Fibroblast of skin of right biceps (primary cell): ENCODE measurements at places on chromosomes 12 and 14.

DNA sequence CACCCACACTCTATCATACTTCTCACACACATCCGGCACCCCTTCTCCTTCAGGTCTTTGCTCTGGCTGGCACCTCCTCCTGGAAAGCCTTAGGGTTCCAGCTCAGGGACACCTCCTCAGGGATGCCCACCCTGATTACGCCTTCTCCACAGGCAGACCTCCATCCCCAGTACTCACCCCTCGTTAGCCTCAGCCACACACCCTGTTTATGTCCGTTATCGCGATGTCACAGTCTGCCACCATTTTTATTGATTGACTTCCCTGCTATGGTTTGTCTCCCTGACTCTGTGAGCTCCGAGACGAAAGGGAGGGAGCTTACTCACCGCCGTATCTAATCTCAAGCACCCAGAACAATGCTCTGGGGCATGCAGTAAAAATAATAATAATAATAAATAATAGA lies 191.7 kb upstream of the LHX5 start:
- DNase-seq: no peak

GRCh38 chr12:89333564-89334252 lies 18.6 kb downstream of the DUSP6 start:
- no peak for DNase-seq

GRCh38 chr12:116287842-116288301 lies 10.4 kb upstream of the MED13L start:
- DNase-seq: peak; percentile 30

DNA sequence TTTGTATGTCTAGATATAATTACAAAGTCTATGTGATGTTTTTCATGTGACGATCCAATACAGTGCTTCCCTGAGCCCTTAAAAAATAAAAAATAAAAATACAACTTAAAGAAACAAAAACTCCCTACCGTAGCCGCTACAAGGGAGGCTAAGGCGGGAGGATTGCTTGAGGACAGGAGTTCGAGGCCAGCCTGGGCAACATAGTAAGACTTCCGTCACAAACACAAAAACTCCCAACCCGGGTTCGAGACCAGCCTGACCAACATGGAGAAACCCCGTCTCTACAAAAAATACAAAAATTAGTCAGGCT lies 669 bp upstream of the CDKN3 start:
- DNase-seq: no peak

DNA sequence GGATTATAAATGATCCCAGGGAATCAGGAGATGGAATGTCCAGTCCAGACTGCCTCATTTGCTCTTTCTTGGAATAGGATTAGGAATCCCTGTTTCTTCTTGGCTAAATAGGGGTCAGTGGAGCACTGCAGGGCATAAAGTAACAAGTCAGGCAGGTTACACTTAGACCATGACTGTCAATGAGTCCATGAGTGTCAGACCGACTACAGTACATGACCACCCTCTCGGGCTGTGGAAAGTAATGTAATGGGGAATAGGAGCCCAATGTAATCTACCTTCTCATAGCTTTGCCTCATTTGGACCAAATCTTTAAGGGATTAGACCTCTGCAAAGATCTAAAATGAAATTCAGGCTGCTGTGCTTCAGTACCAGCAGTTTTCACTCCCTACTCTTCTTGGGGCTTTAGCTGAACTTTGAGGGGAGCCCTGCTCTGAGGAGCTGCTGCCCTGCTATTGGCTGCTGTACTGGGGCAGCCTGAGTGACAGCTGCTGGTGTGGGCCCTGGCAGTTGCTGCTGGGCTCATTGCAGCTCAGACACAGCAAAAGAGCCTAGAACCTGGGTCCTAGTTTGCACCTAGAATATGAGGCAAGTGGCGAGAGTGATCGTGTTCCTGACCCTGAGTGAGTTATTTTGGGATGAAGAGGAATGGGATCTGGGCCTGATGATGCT lies 62.2 kb upstream of the OR4E1 start:
- DNase-seq: no peak
